ENCODE measurements at places on chromosomes 7 and 10.

DNA sequence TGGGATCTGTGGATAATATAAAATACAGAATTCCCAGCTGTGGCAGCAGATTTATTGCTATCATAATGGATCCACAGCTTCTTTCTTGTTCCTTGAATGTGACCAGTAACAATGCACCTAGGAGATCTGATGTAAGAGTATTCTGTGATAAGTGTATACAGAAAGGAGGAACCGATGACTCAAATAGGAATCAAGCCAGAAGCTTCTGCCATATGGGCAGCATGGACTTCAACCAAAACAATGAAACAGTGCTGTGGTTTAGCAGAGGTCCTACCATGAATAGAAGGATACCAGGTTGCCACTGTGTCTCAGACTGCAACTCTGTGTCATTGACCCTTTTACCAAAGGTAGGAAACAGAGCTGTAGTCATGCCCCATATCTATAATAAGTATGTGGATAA lies 81.8 kb downstream of the PTPRZ1 start:
- no peak for DNase-seq

DNA sequence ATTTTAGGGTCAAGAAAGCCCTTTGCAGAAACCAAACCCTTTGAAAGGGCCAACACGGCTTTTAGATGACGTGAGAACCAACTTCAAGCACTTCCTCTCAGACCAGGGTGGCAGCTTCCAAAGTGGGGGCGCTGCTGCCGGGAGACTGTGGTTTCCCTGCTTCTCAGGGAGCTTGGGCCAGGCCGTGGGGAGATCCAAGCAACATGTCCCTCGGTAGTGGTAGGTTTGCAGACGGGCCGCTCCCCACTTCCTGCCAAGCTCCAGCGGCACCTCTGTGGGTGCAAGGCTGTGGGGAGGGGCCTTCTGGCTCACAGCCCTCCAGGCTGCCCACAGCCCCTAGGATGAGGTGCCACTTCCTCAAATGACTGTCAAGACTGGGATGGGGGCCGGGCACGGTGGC lies 132.4 kb downstream of the FAM53B start:
- no peak for DNase-seq

GRCh38 chr7:83210479-83210878 lies 47.8 kb upstream of the PCLO start:
- DNase-seq = no peak

DNA sequence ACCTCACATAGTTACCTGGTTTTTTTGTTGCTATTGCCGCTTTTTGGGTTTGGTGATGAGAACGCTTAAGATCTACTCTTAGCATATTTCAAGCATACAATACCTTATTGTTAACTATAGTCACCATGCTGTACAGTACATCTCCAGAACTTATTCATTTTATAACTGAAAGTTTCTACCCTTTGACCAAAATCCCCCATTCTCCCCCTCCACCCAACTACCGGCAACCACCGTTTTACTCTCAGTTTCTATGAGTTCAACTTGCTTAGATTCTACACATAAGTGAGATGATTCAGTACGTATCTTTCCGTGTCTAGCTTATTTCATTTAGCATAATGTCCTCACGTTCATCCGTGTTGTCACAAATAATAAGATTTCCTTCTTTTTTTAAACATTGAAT lies 86.7 kb upstream of the IL6 start:
- no peak for DNase-seq

Measured in LNCaP clone FGC (cell line).